ENCODE measurements at places on chromosomes 1 and 21.

- DNase-seq = no peak
Observed at GRCh38 chr21:45441431-45442255, 36.7 kb downstream of the COL18A1 start.

DNA sequence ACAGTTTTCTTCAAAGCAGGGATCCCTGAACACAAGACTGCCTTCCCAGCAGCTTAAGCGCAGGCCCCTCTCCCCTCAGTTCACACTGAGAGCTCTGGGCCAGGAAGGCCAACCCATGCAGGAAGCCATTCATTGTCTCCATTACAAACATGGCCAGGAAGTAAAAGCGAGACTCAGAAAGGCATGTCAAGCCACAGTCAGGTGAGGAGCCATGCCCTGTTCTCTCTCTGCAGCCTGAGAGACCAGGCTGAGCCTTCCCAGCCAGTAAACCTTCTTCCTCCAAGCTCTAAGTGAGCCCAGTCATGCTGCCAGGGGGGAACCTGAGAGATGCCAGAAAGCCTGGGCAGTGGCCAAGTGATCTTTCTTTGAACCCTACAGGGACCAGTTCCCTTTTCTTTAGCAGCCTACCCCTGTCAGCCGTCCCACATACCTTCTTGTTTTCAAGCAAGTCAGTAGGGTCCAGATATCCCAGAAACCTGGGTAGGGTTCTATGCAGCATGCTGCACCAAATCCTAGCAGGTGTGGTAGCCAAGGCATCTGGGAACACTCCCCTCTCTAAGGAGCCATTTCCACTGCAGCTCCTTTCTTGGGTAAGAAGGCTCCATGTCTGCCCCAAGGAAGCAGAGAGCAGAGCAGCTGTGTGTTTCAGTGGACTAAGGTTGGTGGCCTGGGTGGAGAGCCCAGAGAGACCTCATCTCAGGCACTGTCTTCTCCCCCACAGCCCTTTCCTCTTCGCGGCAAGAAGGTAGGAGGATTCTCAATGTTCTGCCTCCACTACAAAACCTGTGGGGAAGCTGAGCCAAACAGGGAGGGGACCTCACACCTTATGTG is 977 bp downstream of the TRAF3IP3 start:
- DNase-seq = no peak

DNA sequence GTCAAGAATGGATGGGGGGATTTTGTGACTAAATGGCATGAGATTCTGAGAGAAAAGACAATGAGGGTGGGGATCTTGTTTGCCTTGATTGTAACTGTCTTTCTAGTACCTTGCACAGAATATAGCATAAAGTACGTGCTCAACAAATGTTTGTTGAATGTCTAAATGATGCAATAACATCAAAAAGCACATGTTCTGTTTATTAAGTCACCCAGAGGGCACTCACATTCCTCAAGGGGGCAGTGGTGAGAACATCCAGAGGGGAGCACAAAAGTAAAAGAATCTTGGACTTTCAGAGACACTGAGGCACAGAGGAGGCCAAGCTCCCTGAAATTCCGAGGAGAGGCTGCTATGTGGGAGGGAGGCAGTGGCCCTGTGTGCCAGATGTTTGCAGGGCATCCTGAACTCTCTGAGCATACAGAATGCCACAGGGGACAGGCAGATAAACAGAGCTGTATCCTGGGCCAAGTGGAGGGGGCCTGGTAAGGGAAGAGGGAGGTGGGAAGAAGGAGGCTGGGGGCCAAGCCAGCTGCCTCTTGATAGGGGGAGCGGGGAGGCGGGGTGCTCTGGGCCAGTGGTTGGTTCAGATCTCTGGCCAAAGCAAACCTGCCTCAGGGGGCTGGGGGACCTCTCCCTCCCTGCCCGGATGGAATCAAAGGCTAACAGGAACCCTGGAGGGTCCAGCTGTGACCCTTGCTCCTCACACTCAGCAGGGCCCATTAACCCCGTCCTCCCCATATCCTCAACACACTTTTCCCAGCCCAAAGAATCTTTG is 6.5 kb upstream of the ATP1A2 start:
- DNase-seq = no peak

DNA sequence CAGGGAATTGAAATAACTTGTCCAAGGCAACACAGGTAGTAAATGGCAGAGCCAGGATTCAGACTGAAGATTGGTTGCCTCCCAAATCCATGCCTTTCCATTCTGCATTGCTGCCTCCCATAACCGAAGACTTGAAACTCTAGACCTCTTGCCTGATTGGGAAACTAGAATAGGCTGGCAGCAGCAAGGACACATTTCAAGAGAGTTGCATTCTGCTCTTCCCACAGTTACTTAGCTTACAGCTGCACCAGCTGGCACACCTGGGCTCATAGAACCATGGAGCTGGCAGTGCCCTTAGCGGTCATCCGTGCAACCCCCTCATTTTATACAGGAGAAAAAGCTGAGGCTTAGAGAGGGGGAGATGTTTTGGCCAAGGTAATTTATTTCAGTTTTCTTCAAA is 8.0 kb downstream of the TRNAU1AP start:
- DNase-seq = no peak

DNA sequence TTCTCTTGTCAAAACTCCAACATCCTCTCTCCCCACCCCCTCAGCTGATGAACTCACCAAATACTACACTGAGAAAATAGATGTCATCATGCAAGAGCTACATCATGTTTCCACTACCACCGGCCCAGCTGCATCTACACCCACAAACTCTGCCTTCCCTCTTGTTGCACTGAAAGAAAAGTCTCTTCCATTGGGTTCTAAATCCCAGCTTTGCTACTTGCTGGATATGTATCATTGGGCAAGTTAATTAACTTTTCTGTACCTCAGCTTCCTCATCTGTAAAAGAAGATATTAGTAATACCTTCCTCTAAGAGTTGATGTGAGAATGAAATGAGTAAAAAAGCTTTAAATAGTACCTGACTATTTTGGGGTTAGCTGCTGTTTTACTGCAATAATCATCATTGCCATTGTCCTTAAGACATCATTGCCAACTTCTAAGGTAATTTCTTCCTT is 108.6 kb downstream of the OLFML2B start:
- DNase-seq = no peak

GRCh38 chr1:16017076-16017460 is 775 bp downstream of the HSPB7 start:
- DNase-seq = no peak

DNA sequence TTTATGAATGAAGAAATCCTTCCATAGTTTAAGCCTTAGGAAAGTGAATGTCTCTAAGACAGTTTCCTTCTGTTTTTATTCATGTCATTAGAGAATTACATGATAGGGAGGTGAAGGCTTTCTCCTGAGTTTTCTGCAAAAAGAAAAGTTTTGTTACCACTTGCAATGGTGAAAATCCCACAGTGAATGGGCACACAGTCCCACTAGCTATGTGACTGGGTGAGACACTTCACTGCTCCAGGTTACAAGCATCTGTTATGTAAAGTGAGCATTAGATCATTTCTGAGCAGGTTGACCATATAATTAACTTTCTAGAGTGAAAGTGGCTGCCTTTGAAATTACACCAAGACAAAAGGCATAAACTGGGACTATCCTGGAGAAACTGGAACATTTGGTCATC is 38.9 kb upstream of the GREM2 start:
- DNase-seq = no peak

Data from stimulated activated CD4-positive, alpha-beta T cell treated with anti-CD3 and anti-CD28 coated beads, Interleukin-1b, Interleukin-23, amount 100 ng/mL, for 1 hour (primary cell).